Epithelial cell of prostate (primary cell): ENCODE measurements at places on chromosomes 13 and 19.

DNA sequence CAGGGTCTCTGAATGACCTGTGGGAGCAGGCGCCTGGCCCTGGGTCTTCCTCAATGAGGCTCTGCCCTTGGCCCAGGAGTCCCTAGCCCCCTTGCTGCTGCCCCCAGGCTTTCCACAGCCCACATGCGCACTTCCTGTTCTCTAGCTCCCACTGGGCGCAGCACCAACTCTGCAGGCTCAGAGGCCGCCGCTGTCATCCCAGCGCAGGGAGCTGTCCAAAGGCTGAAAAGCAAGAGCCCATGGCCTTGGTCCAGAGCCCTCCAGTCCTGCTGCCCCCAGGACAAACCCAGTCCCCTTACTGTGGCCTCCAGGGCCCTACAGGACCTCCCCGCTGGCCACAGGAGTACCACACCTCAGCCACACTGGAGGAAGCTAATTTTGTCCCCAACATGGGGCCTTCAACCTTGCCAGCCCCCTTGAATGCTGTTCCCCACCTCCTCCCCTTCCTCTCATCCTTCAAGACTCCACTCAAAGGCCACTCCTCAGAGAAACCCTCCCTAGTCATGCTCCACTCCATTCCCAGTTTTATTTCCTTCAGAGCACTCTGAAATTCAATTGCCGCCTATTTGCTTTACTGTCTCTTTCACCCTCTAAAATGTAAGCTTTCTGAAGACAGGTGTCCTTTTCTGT lies 8.0 kb upstream of the POU2F2 start:
- DNase-seq = peak; percentile 12

- DNase-seq = no peak
Observed at GRCh38 chr19:36059180-36059910, 4.6 kb downstream of the WDR62 start.

DNA sequence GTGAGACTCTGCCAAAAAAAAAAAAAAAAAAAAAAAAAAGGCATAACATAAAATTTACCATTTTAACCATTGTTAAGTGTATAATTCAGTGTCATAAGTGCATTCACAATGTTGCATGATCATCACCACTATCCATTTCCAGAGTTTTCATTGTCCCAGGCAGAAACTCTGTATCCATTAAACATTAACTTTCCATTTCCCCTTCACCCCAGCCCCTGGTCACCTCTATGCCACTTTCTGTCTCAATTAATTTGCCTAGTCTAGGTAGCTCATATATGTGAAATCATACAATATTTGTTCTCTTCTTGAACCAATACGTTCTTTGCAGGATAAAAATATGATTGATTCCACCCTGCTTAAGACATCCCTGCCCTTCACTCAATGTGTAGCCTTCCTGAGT lies 31.0 kb upstream of the VWA8 start:
- no peak for DNase-seq

DNA sequence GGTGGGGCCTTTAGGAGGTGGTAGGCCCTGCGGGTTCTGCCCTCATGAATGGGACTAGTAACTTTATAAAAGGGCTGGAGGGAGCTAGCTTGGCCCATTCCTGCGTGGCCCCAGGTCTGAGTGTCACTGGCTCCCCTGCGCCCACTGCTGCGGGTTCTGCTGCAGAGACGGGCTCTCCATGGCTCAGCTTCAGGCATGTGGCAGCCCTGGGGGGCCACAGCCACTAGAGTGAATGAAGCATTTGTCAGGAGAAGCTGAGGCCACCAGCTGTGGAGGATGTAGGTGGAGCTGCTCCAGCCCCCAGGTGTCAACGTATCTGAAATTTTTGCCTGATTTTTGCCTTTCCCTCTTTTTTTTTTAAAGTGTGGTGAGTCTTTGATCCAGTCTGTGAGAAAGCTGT lies 119.1 kb downstream of the SOX1 start:
- no peak for DNase-seq

GRCh38 chr13:91278888-91279287 lies 68.6 kb upstream of the MIR17HG start:
- no peak for DNase-seq
